ENCODE measurements at places on chromosomes 5 and 9.

- no peak for DNase-seq
These were observed 11.2 kb downstream of the EDIL3 start for GRCh38 chr5:84373506-84373905.

DNA sequence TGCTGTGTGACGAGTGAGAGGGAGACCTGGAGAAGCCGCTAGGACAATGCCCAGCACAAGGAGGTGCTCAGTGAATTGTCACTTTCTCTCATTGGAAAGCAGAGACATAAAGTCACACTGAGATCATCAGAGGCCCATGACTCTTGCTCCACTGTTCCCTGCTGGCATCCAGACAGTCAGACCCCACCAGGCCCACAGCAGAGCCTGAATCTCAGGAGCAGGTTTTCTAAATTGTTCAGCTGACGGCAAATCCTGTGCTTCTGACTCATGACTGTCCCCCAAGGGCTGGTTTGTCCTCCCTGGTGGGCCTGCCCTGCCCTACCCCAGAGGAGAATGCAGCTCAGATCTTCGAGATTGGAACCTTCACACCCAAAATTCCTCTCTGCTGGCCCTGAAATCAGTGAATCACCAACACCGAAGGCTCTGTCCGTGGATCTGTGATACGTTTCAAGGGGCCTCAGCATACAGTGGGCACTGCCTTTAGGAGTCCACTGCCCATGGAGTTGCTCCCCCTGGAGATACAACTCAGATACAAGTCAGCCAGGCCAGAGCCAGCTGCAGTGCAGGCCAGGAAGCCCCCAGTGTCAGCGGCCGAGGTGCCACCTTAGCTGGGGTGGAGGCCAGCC is 2.7 kb downstream of the PTGES start:
- DNase-seq, result no peak

DNA sequence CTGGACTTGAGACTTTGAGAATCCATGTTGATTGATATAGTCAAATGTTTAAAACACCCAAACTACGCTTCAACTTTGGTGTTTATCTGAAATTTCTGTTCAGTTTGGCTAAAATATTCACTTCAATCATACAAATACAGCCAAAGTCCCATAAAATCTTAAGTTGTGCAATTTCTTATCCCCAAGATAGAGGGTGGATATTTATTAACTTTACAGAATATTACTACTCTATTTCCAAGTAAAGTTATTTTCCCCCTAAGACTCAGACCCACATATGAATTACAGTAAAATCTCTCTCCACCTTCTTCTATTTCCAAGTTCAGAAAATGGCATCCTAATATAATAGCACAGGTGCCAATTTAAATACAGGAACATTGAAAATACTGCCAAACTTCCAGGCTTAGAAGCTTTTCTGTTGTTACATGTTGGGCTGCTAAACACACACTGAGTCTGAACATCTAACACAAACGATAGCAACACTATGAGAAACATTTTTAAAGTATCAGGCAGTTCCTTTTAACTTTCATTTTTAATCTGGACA is 290.3 kb downstream of the EBF1 start:
- DNase-seq, result no peak

DNA sequence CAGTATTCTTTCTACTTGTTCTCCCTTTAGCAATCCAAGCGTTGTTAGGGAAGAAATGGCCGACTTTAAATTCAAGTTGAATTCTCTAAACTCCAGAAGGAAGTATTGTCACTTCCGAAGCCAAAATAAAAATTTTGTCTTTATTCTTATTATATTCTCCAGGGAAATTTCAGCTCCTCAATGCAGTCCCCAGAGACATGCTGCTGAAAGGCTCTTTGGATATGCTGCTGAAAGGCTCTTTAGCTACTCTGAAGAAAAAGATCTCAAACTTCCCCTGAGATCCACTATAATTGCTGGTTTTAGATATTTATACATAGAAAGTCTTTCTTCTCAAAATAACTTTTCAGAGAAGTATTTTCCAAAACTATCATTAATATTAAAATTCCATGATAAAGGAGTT is 92.3 kb upstream of the PARP8 start:
- DNase-seq, result no peak

DNA sequence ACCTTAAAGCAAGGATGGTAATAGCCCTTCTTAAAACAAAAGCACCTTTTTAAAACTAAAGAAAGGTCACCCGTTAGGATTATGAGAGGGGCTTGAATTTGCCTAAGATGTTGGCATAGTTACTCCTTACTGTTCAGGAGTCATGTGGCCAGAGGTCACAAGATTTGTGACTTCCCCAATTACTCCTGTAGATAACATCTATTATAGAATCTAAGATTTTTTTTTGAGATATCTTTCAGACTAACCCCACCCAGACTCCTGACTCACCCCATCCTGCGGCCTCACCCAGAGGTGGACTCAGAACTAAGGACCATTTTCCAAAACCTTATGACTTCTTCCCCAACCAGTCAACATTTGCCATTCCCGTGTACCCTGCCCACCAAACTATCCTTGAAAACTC is 2.4 kb downstream of the CD180 start:
- DNase-seq, result no peak

- no peak for DNase-seq
These were observed 507.0 kb downstream of the TAF11L14 start for GRCh38 chr5:18141222-18141621.

GRCh38 chr9:126755317-126755875 is 49.4 kb upstream of the ZBTB43 start:
- DNase-seq, result no peak

DNA sequence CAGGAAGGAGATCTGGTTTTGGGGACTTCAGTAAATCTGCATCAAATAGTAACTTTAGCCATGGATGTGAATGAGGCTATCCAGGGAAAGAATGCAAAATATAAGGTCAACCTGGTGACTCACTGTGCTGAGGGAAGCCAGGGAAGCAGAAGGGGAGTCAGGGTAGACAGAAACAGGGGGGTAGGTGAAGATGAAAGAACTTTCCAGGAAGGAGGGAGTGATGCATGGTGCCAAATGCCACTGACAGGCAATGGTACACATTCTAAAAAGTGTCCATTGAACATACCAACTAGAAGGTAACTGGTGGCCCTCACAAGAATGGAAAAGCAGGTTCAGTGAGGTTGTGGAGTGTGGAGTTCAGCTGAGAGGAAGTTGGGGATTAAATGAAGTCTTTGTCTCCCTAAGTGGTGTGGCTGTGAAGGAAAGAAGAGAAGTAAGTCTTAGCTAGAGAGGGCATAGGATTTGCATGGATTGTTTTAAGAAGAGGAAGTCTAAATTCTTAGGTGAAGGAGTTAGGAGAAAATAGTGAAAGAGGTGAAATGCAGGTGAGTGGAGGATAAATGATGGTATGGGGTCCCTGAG is 35.5 kb downstream of the PALM2AKAP2 start:
- no peak for DNase-seq

DNA sequence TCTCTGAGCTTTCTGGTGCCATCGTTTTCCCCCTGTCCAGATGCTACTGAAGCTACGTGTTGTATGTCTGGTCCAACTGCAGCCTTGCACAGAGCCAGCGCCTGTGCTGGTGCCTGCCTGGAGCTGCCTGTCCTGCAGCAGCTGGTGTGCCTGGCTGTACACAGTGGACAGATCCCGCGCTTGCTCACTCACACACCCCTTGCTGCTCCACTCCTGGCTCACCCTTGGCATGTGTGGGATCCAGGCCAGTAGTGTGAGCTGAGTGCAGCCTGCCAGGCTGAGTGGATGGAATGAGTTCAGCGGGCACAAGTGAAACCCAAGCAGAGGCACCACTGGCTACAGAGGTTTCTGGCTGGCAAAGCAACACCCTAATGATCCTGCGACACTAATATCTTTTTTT is 40.4 kb downstream of the FER start:
- no peak for DNase-seq

GRCh38 chr9:110064803-110065202 is 143.2 kb downstream of the C9orf152 start:
- no peak for DNase-seq

DNA sequence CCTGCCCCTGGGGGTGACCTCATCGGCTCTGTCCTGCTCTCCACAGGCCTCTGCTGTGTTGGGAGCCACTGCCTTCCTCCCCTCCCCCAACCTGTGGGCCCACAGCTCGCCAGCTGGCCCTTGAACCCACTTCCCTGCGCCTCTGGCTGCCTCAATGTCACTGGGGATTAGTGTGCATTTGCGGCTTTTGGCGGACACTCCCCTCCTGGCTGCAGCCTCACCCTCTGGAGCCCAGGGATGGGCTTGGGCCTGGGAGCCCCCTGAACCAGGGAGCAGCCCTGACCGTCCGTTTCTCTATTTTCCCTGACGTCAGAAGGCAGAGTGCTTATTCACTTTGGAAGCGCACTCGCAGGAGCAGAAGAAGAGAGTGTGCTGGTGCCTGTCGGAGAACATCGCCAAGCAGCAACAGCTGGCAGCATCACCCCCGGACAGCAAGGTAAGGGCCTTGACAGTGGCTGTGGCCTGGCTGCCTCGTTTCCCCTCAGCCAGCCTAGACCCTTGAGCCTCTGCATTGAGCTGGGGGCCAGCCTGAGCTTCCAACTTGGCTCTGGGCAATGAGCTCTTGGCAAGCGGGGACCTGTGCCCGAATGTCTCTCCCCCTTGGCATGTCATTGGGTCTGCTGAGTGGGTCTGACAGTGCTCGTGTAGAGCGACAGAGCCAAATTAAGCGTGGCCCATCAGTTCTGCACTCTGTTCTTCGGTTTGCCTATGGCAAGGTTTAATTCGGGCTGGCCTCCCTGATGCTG is 73.1 kb downstream of the RGS3 start:
- no peak for DNase-seq

GRCh38 chr5:17831279-17831678 is 197.0 kb downstream of the TAF11L14 start:
- DNase-seq, result no peak

DNA sequence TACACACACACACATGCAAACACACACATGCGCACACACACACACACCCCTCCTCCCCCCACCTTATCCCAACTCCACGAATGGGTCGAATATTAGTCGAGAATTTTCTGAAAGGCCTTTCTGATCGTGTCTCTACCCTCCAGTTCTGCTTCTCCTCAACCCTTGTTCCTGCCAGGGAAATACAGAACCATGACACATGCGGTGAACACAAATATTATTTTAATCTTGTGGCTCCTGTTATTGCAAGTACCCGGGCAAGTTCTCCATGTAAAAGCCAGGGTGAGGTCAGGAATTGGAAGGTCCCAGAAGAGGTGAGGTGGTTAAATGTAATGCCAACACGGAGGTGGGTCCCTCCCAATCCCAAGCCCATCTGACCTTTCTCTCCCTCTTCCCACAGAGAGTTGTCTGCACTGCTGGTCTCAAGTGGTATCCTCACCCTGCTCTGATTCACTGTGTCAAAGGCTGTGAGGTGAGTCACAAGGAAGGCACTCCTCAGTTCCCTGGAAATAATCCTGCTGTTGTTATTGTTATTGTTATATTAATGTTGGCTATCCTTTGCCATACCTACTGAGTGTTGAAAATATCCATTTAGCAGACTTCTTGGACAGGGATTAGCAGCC is 223.7 kb downstream of the PAPPA start:
- DNase-seq, result no peak

DNA sequence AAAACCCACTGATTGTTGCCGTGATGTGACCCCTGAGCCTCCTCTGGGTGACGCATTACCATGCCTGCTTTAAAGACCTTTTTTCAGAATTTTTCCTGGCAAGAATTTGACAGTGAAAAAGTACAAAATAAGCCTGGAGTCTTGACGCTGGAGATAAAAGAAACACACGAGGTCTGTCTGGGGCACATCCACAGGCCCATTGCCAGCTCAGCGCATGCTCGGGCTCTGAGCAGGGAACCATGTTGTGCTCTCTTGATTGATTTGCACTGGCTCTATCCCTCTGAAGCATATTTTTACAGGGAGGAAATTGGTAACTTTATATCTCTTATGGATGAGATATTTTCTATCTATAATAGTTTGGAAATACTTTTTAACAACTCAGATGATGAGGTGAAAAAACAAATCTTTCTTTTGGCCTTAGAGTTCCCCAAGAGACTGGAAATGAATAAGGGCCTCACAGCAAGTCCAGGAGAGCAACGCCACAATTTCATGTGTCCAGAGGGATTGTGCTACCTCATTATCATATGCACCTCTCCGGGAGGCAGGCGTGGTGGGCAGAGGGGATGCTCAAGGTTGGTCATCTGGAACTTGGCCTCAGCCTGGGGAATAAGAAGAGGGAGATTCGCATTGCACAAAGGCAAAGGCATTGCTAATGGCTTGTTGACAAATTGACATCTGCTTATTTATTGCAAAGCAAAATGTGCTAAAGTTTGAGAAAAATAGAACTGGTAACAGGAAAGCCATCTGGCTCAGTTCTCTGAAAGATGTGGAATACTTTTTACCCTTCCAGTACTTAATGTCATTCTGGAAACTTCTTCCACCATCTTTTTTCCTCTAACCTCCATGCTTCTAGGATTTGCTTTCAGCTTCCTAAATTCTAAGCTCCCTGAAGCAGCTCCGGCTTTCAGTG is 183.8 kb downstream of the PJA2 start:
- DNase-seq, result no peak

GRCh38 chr5:163497315-163497714 is 8.1 kb upstream of the MAT2B start:
- no peak for DNase-seq

GRCh38 chr5:159669559-159669958 is 246.7 kb upstream of the ADRA1B start:
- no peak for DNase-seq

- no peak for DNase-seq
These were observed 373.0 kb upstream of the MEF2C start for GRCh38 chr5:89255845-89256463.

DNA sequence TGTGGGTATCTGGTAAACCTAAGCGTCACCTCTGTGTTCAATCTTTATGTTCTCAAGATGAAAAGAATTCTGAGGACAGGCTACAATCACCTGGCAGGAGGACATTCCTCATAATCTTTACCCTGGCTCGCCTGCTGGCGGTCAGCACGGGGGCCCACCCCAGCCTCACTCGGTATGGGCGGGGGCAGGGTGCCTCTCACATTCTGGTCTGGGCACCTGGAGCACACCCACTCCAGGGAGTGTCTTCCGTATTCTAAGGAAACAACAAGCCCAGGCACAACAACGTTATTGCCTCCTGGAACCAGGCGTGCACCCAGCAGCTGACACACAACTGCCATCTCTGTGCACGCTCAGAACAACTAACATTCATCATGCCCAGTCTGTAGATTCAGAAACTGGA is 179.8 kb downstream of the ROR2 start:
- DNase-seq, result no peak
